ENCODE measurements at places on chromosomes 5 and 9.

DNA sequence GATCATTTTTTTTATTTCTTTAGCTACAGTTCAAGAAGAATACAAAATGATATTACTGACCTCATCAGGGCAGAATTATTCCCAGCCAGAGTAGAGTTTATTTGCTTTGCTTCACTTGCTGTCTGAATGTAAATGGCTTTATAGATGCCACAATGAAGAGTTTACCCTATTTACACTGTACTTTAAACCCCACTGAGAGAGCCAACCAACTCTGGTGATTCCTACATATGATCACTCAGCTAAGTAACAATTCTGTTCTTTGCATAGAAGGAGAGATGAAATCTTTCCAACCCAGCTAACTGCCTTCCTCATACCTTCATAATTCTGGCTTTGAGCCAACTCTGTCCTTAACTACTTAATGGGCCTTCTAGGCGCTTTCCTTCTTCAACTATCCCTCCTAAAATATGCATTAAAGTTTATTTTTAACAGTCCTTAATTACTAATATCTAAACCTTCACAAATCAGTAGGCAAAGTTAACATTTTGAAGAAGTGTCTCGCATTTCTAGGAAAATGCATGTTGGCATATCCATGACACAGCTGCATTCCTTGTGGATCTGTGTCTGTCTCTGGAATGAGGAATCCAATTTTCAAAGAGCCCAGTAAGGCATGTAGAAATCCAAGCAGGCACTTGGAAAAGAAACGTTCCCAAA lies 284.8 kb upstream of the GRAMD2B start:
- no peak for DNase-seq

DNA sequence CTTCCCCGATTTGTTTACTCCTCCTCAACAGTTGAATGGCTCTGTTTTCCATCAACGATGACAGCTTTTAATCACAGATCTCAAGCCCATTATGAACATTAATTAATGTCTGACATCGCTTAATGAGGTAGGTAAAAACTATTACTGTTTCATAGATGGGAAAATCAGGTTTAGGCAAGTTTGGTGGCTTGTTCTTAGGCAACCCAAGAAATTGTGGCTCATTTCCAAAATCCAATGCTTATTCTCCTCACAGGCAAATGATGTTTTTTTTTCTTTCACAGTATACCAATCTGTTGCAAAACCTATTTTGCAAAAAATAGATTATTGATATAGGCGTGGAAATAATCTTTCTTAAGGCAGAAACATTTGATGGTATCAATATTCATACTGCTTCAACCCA lies 70.8 kb upstream of the CHD1 start:
- DNase-seq = no peak

DNA sequence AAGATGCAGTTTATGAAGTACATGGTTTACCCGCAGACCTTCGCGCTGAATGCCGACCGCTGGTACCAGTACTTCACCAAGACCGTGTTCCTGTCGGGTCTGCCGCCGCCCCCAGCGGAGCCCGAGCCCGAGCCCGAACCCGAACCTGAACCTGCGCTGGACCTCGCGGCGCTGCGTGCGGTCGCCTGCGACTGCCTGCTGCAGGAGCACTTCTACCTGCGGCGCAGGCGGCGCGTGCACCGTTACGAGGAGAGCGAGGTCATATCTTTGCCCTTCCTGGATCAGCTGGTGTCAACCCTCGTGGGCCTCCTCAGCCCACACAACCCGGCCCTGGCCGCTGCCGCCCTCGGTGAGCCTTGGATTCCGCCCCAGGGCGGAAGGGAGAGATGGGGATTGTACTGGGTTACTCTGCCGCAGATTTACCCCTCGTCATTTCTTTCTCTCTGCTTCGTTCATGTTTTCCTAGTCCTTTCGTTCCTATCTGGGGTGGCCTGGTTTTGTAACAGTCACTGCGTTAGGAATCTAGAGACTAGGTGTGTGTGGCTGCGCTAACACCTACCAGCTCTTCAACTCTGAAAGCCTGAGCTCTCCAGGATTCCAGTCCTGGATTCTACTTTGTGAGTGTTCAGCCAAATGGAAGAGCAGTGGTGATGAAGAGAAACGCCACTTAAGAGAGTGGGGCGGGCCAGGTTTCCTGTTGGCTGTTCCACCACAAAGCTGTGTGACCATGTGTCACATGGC lies 638 bp downstream of the MRPS30 start:
- DNase-seq = peak; percentile 26

DNA sequence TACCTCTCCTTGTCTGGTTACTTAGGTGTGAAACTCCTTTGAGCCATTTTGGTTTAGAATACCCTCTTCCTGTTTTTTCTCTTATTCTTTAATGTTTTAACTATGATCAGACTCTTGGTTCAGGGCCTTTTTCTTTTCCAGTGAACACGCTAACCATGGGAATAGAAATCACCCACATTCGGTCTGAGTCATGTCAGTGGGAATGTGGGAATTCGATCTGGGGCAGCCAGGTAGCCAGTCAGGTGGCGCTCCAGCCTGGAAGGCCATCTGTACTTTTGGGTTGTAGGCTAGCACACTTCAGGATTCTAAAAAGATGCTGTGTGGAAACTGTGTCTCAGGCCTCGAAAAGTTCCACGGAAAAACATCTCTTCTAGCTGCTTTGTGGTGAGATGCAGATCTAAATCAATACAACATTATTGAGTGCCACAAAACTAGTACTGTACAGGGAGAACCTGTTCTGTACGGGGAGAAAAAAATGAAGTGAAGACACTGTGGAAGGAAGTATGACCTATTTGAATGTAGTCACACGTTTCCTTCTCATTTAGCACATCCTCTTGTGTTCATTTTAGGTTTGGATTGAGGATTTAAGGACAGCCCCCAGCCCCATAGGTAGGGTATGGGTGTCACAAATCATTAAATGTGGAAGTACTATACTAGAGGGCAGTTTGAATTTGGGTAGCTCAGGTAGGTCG lies 36.4 kb downstream of the SNX30 start:
- no peak for DNase-seq

DNA sequence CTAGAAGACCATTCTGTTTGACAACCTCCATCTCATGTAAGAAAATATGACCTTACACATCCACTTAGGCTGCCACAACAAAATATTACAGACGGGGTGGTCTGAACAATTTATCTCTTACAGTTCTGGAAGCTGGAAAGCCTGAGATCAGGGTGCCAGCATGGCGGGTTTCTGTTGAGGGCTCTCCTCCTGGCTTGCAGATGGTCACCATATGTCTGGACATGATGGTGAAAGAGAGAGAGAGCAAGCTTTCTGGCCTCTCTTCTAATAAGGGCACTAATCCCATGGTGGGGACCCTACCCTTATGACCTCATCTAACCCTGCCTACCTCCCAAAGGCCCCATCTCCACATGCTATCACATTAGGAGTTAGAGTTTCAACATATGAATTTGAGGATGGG lies 66.0 kb downstream of the AMBP start:
- DNase-seq = no peak

- no peak for DNase-seq
Measured at GRCh38 chr5:58148254-58148775, 311.6 kb downstream of the PLK2 start.

GRCh38 chr9:79616013-79616412 lies 44.2 kb downstream of the TLE4 start:
- DNase-seq = no peak

DNA sequence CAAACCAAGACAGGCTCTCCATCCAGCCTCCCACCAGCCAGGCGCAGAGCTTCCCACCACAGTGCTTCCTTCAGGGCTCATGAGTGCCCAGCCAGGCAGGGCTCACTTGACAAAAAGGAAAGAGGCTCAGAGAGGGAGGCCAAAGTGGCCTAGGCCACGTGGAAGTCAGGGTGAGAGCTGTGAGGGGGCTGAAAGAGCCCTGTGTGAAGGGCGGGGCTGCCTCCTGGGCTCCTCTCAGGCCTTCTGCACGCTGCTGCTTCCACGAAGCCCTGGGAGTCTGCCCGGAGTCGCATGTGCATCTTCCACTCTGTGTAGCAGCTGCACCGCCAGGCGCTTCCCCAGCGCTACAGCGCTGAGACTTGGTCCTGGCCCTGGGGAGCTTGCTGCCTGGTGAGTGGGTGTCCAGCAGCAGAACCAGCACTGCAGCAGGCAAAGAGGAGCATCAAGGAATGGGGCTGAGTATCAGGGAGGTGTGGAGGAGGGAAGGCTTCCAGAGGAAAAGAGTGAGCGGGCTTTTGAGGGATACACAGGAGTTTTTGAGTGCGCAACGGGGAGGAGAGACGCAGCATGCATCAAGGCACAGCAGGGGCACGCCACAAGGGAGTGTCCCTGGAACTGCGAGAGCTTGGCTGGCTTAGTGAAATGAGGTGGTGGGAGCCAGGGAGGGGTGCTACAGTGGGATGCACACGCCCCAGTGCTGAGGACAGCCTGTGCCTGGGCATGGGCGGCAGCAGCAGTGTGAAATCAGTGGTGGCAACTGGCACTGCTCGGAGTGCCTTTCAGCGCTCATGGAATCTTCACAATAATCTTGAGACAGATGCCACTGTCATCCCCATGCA lies 178.0 kb downstream of the GAPVD1 start:
- DNase-seq = no peak

DNA sequence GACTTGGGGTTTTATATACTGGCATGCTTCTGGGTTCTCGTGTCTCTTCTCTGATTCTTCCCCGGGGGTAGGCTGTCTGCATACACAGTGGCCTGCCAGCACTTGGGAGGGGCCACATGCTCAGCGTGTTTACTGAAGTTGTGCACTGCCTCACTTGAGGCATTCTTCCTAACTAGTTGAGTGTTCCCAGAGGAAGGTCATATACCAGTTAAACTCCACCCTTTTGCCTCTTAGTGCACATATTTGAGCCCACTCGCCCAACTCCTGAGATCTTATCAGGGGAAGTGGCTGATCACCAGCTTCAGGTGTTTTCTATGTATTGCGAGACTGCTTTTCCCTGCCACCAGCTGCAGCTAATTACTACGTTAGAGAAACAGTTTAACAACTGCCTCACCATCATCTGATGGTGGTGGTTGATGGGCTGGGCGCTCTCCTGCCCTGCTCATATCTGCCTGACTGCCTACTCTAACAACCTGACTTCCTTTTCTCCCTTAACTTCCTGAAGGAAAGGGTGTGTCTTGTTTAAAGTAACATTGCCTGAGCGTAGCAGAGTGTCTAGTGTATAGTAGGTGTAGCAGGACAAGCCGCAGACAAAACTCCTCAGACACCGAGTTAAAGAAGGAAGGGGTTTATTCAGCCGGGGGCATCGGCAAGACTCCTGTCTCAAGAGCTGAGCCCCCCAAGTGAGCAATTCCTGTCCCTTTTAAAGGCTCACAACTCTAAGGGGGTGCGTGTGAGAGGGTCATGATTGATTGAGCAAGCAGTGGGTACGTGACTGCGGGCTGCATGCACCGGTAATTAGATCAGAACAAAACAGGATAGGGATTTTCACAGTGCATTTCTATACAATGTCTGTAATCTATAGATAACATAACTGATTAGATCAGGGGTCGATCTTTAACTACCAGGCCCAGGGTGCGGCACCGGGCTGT lies 60.1 kb upstream of the CLINT1 start:
- no peak for DNase-seq

DNA sequence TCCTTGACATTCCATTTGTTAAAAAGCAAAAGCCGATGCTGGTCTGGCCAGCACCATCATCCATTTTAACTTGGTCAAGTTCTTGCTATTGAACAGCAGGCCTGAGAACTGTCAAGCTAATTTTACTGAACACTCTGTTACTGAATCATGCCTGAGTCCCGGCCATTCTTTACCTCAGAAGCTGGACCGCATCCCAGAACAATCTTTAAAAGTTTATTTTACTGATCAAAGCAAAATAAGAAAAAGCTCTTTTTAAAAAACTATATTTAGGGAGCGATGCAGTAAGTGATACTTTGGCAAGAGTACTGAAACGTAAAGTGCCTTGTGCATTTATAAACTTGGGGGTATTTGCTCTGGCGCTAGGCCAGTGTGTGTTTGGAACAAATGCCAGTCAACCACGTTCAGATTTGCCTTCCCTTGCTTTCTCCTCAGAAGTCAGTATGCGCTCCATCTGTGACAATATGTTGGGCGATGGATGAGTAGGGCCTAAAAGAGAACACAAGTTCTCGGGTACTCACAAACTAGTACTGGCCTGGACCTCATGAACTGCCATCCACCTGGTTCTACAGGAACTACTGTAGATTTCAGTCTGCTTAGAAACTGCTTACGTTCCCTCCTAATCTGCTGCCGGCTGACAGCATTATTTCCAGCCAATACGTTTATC lies 161.9 kb downstream of the MAPKAP1 start:
- DNase-seq = no peak

Data from activated T-helper 1 cell treated with anti-CD3 and anti-CD28 coated beads, Interleukin-2, amount 50 U/mL, for 16 hours (primary cell).